ENCODE measurements at places on chromosomes 1 and 21. TPM values are rescaled to one million over a fixed set of nuclear protein-coding genes. Genes with fewer than 3 reads are reported as not detected.

The C1orf185 gene
- total RNA-seq, result not detected

The PTAFR gene
- 4.8 TPM for total RNA-seq

The SPATA46 gene
- total RNA-seq, result not detected

The B3GALT2 gene
- 8.8 TPM for total RNA-seq

The UTS2 gene
- total RNA-seq, result not detected
